ENCODE measurements at places on chromosomes 2 and 18. TPM values are rescaled to one million over a fixed set of nuclear protein-coding genes. Genes with fewer than 3 reads are reported as not detected.

The GCG gene
- total RNA-seq, result not detected

The B3GNT7 gene
- total RNA-seq, result 0.64 TPM

The SIX3 gene
- not detected for total RNA-seq

The SLC19A3 gene
- total RNA-seq, result 16.5 TPM

The EMILIN1 gene
- total RNA-seq, result 301 TPM

The EGR4 gene
- total RNA-seq, result not detected

The HOXD3 gene
- 8.6 TPM for total RNA-seq

The CD8A gene
- 17.7 TPM for total RNA-seq

The SP140 gene
- 0.11 TPM for total RNA-seq

The TMEM182 gene
- not detected for total RNA-seq

- peaks cover 64% of the 10 kb centered on the region for H3K4me1 ChIP-seq
Measured at GRCh38 chr2:30691091-30691947, 115.9 kb downstream of the CAPN13 start.

DNA sequence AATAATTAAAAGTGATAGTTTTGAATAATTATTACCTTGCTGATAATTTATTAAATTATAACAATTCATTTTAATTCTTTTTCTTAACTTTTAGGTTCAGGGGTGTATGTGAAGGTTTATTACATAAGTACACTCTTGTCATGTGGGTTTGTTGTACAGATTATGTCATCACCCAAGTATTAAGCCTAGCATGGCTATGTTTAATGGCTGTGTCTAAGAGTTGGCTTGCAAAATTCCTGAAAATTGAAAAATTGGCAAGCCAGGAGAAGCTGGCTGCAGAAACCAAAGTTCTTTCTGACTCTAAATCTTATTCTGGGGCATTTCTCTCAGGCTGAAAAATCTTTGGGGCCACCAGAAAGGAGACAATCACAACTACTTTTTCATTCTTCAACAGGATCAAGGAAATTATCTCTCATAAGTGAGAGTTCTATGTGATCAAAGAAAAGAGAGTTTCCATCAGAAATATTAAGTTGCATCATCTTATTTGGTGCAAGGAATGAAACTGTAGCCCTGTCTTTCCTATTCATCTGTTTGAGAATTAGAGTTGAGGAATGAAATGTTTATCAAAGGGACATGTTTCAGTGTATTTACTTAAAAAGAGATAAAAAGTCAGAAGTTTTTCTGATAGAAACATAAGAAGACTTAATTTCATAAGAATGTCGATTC lies 412.1 kb upstream of the CDH2 start:
- no peak overlapping the region for H3K27ac ChIP-seq
- H3K36me3 ChIP-seq, result no peaks in the 10 kb centered on the region
- no peak for DNase-seq

DNA sequence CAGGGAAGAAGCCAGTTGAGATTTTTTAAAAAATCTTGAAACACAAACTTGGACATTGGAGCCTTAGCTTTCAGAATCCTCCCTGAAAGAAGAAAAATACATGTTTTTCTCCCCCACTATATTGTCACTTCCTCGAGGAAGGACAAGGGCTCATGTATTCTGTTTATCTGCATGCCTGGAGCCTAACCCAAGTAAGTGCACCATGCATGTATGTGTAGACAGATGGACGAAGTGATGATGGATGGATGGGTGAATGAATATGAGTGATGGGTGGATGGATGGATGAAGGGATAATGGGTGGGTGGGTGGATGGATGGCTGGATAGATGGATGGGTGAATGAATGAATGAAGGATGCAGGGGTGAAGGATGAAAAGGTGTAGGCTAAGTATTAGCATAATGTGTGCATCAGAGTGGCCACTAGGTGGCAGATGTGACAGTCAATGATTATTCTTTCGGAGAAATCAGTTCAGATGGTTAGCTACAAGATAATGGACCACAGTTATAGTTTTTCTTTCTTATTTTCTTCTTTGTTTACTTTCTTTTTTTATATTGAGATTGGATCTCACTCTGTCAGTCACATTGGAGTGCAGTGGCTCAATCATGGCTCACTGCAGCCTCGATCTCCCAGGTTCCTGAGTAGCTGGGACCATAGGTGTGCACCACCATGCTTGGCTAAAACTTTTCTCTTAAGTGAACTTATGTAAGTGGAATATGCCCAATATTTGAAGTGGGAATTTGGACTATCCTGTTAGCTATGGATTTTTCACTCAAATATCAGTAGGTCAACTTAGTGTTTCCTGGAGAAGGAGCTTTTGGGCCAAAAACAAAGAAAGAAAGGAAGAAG lies 18.5 kb upstream of the CCDC93 start:
- no peaks in the 10 kb centered on the region for H3K36me3 ChIP-seq
- no peaks in the 10 kb centered on the region for H3K4me1 ChIP-seq
- H3K4me3 ChIP-seq, result no peak overlapping the region
- no peak for DNase-seq

DNA sequence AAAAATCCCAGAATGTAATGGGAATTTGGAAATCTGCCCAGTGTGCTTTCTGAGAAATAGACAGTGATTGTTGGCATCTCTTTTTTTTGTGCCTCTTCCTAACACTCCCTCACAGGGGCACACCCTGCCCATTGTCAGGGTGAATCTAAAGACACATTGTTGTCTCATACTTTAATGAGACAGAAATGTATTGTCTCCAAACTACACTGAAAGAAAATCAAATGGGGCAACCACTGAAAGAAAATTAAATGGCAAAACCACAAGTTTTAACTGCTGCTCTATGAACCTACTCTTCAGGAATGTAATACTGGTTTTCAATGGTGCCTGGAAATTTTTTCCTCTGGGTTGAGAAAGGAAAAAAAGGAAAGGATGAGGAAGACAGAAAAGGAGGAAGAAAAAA lies 43.2 kb upstream of the GLS start:
- H3K27me3 ChIP-seq, result no peaks in the 10 kb centered on the region
- peaks cover 36% of the 10 kb centered on the region for H3K4me1 ChIP-seq
- no peak for DNase-seq
- peak overlapping the region; percentile 54 for H3K27ac ChIP-seq
- H3K4me3 ChIP-seq, result no peak overlapping the region
- H3K36me3 ChIP-seq, result no peaks in the 10 kb centered on the region

DNA sequence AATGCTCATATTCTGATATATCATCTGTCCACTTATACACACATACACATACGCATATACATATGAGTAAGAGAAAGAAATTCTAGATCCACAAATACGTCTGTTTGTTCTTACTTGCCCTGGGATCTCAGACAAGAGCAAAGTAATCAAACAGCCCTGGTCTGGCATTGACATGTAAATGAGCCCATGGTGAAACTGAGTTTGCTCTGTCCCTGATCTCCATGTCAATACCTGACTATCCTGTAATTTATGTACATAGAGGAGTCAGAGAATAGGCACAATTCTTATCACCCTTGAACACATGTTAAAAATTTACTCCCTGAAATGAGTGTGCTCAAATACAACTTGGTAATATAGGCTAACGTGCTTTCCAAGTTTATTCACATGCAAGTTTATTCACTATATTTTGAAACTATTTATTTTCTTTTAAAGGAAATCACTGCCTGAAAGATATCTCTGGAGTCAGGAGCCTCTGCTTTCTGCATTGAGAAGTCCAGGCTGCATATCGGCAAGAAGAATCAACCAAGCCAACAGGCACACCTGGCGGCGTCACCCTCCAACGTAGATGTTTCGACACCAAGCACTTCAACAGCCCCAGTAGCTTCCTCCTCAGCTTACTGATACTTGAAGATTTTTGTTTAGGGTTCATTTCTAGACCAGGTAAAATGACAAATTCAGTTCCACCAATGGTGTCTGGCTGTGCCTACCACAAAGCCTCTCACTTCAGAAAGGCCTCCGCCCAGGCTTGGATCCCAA lies 100.6 kb downstream of the CMPK2 start:
- H3K36me3 ChIP-seq, result no peaks in the 10 kb centered on the region
- no peak overlapping the region for H3K4me3 ChIP-seq
- no peaks in the 10 kb centered on the region for H3K27me3 ChIP-seq
- no peak for DNase-seq
- no peak overlapping the region for H3K27ac ChIP-seq

Measured in ascending aorta (tissue), 2 donors.